Lung microvascular endothelial cell (primary cell): ENCODE measurements at places on chromosomes 6 and 20. TPM values are rescaled to one million over a fixed set of nuclear protein-coding genes. Genes with fewer than 3 reads are reported as not detected.

DNA sequence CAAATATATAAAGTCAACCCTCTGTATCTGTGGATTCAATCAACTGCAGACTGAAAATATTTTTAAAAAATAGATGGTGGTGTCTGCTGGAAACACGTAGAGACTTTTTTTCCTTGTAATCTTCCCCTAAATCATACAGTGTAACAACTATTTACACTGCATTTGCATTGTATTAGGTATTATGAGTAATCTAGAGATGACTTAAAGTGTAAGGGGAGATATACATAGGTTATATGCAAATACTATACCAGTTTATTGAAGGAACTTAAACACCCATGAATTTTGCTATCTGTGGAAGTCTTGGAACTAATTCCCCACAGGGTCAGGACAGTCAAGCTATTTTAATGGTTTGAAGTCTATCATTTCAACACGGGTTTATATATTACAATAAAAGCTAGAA lies 10.2 kb downstream of the HDAC2 start:
- DNase-seq, result no peak

GRCh38 chr6:39816747-39817146 lies 24.6 kb downstream of the DAAM2 start:
- DNase-seq, result no peak

DNA sequence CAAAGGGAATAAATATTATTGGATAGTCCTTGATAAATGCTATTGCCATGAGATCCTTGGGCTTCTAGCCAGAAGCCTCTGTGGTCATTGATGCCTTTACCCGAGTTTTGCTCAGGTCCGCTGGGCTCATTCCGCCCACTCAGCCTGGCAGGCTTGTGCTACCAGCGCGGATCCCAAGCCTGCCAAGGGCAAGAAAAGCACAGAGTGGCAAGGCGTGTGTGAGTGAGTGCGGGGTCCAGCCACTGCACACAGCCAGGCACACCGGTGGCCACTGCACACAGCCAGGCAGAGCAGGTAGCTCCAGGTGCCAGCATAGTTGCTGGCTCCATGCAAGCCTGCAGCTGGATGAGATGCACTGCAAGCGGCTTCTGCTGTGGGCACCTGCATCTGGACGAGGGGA lies 38.7 kb downstream of the STK38 start:
- no peak for DNase-seq

Gene NNAT
- 0.22 TPM in 1 of 2 replicates, not detected in the other for total RNA-seq

Gene LY6G6D
- not detected in 2 replicates for total RNA-seq

Gene DPPA5
- not detected in 2 replicates for total RNA-seq

DNA sequence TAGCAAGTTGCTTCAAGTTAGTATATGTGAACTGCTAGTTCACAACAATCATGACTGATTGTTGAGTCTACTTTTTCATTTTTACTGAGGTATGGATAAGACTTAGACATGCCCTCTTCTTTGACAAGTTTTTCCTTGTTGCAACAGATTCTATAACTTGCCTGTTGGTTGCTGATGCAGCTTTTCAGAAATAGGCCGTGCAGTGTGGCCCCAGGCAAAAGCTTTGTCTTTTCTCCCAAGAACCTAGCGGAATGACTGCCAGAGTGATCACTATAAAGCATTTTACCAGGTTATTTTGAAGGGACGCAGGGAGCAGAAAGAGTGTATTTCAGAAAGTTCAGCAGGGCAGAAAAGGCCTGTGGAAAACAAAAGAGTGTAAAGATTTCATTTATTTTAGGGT lies 16.0 kb downstream of the HECA start:
- DNase-seq, result no peak

DNA sequence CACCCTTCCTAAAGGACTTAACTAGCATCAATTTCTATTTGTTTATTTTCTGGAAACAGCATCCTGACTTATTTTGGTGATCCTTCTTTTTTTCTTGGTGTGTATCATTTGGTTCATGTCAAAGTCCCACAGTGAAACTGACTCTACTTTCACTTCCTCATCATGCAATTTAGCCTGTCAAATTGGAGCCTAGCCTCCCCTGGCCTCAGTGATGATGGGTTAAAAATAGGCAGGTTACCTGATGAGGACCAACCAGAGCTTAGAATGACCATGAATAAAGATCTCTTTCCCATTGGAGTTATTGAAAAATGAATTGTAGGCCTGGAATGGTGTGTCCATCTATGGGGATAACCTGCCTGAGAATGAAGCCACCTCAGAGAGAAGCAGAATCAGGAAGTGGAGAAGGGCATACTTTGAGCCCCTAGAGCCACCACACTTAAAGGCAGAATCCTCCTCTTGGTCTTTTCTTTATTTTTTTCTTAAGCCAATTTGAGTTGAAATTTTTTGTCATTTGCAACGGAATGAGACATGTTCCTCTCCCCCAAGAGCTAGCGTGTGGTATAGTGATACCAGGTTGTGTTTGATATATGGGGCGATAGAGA lies 105.6 kb downstream of the BTBD3 start:
- DNase-seq, result no peak
